ENCODE measurements at places on chromosomes 2 and 18.

DNA sequence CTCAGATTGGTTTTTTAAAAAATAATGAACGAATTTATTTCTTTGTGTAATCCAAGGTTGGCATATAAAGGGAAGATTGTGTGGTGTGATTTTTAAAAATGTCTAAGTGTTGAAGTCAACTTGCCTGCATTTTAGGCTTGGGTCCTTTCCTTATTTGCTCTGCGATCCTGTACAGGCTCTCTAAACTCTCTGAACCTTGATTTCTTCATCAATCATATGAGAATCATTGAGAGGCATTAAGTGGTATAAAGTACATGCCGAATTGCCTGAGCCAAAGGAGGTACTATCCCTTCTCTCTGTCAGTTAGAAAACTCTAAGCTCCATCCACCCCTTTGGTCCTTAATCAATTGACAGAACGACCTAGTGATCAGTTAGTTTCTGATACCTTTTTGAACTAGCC, 440.4 kb upstream of the MEX3C start:
- DNase-seq = no peak

GRCh38 chr2:99403524-99403923, 66.3 kb downstream of the EIF5B start:
- DNase-seq = no peak

DNA sequence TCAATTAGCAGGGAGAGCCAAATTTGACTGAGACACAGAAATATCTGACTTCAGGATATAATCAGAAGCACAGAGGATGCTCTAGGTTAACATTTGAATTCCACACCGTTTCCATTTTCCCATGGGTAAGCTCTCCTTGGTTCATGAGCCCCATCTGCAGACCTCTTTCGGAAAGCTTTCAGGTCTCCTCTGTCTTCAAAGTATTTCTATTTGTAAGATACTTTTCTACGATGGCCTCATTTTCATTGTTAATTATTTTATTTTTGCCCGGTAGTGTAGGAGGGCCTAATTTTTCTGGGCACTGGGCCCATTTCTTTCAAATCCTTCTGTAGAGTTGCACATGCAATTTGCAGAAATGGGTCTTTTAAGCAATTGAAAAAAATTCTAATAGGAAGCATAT, 53.8 kb downstream of the LRPPRC start:
- DNase-seq = no peak

- DNase-seq = no peak
Measured at GRCh38 chr18:986051-986450, 81.4 kb downstream of the ADCYAP1 start.

DNA sequence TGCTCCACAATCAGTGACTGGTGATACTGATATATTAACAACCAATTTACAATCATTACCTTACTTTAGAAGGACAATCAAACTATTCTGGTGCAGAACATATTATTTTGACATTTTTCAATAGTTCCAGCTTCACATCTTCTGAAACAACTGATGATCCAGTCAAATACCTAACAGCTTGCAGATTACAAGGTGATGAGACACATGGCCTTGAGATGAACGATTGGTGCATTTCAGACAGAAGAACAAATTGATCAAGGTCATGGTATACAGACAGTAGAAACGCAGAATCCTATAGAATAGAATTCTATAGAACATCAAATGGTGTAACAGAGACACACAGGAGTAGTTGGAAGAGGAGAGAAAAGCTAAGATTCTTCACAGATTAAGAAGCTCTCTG, 24.8 kb downstream of the SESTD1 start:
- no peak for DNase-seq

- DNase-seq = no peak
Measured at GRCh38 chr18:32237049-32237448, 47.2 kb downstream of the MEP1B start.

DNA sequence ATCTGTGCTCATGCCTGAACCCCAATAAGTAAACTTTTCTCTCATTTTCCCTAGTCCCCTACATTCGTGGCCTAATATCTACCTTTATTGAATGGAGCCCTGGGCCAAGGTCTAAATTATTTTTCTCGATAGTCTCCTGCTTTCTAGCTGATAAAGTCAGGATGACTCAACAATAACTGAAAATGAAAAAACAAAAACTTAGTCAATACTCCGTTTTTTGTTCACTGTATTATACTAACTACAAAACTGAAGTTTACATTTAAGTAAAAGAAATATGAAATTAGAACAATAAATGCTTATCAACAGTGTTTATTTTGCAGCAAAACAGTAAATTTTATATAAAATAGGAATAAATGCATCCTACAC, 32.2 kb downstream of the AOX1 start:
- DNase-seq = no peak

DNA sequence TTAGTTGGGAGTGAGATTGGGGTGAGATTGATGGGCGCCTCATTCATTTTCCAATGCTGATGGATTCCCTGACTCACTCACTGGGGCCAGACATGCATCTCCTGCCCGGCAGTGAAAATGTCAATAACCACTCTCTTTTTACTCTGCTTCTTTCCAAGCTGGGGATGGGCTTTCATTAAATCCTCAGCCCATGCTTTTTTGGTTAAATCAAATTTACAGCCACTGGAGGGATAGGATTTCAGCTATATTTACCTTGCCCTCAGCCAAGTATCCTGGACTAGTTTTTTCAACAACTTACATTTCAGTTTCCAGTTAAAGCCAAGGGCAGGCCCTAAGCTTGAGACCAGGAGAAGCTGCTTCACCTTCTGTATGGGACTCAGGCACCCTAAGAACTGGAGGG, 162.8 kb downstream of the TSN start:
- no peak for DNase-seq

DNA sequence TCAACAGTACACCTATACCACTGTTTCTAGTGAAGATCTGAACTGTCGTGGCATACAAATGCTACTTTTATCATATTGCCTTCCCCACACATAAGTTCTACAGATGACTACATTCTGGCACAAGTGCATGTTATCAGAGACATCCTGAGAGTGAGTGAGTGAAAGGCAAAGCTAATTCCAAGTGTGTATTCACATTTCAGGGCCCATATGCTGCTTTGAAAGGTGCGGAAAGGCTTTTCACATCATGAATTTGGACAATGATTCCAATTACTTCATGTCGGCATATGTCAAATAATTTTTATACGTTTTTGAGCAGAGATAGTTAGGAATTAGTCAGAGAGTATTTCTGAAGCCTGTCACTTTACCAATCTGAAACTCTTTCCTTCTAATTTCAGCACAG, 101.7 kb downstream of the GAREM1 start:
- DNase-seq = no peak
